Motor neuron (in vitro differentiated cells): ENCODE measurements at places on chromosomes 12 and 14. TPM values are rescaled to one million over a fixed set of nuclear protein-coding genes. Genes with fewer than 3 reads are reported as not detected.

DNA sequence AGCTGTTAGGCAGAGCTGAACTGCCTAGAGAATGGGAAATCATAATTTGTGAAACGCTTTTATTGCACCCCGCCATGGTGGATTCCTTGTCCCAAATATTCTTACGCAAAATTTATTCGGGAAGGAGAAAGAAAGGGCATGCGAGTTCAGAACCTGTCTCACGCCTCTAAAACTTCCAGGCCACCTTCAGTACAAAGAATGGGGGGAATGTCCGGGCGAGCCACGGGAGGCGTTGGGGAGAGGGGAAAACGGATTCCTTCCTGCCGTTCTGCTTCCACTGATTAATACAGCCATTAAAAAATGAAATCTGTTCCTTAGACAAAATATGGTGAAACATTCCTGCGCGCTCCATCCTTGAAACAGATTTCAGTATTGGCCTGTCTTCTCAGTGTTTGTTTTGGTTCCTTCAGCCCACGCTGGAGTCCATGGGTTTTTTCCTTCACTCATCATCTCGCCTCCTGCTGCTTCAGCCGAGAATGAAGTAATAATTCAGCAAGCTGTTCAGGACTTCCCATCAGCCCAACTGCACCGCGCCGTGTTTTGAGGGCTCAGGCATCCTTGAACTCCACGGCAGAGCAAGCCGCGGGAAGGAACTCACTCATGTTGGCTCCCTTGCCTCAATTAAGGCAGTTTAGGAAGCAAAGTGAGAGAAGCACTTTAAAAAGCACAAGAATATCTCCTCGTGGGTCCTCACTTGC is 47.7 kb upstream of the CDKN3 start:
- ATAC-seq, result no peak

GRCh38 chr12:43893670-43894069 is 57.8 kb downstream of the TMEM117 start:
- ATAC-seq, result no peak

DNA sequence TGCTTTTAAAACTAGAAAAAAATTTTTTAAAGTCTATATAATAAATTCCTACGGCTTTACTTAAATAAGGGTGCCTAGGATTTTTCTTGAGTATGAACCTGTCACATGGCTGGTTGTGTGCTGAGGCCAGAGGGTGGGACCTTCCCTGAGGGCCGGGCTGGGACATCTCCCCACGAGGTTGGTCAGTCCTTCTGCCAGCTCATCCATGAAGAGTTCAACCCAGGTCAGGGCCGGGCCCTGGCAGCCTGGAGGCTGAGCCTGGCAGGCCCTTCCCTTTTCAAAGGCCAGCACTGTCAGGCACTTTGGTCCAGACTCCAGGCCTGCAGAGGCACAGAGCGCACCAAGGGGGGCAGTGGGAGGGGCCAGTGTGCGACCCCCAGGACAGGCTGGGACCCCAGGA is 31.7 kb downstream of the TNFAIP2 start:
- peak; percentile 98 for ATAC-seq

DNA sequence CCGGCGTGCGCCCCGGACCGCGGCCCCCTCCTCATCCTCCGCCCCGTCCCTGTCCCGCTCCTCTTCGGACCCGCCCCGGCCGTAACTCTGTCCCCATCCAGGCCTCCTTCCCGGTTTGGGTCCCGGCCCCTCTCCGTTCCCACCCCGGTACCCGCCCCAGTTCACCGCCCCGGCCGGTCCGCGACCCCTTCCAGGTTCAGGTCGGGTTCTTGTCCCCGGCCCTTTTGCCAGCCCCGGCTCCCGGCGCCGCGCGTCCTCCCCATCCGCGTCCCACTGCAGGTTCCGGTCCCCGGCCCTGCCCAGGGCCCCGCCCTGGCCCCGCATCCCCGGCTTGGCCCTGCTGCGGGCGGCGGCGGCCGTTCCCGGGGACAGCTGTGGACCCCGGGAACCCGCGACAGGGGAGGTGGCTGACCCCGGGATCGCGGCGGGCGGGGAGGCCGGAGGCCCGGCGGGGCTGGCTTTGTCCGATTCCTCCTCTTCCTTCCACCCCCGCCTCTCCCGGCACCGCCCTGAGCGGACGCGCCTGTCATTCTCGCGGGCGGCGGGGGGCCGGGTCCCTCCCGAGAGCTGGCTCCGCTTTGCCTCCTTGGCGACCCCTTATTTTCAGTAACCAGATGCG is 601 bp downstream of the KLC1 start:
- ATAC-seq, result peak; percentile 37

- no peak for ATAC-seq
Measured at GRCh38 chr14:28406196-28406595, 360.4 kb upstream of the FOXG1 start.

GRCh38 chr12:91926848-91927247 is 218.8 kb downstream of the BTG1 start:
- ATAC-seq, result peak; percentile 94

DNA sequence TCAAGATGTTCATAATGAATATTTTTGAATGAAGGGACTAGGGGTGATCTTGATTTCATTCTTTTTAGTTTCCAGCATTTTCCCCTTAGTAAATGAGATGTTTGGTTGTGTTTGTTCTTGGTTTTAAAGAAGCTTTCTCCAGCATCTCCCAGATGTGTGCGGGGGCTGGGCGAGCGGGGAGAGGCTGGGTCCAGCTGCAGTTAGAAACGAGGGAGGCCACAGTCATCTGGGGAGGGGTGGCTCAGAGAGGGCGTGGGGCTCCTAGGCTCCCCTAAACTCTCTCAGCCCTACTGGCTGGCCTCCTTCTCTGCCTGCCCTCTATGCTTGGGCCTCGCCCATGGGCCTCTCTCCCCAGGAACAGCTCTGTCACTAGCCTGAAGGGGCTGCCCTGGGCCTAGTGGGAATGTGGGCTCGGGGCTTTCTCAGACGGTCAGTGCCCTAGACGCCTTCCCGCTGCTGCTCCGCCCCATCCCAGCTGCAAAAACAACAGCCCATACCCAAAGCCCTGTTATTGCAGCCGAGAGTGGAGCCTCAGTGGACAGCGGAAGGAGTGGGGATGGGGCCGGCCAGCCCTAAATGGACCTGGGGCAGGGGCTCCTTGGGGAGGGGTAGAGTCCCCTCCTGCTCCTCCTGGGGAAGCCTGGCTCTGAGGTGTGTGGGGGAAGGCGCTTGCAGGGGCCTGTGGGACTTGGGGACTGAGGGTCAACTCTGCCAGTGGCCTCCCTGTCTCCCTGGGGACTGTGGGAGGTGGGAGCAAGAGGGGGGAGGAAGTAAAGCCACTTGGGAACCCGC is 18.3 kb upstream of the EIF2B2 start:
- ATAC-seq, result no peak

DNA sequence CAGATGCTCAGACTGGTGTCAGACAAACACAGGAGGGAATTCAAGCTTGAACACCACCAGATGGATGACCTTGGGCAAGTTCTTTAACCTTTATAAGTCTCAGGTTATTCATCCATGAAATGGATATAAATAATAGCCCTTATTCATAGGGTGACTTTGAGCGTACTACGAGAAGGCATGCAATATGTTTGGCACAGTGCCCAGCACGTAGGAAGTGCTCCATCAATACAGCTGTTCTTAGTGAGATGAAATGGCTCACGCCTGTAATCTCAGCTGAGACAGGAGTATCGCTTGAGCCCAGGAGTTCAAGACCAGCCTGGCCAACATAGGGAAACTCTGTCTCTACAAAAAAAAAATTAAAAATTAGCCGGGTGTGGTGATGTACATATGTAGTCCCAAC is 84.8 kb upstream of the FICD start:
- no peak for ATAC-seq

DNA sequence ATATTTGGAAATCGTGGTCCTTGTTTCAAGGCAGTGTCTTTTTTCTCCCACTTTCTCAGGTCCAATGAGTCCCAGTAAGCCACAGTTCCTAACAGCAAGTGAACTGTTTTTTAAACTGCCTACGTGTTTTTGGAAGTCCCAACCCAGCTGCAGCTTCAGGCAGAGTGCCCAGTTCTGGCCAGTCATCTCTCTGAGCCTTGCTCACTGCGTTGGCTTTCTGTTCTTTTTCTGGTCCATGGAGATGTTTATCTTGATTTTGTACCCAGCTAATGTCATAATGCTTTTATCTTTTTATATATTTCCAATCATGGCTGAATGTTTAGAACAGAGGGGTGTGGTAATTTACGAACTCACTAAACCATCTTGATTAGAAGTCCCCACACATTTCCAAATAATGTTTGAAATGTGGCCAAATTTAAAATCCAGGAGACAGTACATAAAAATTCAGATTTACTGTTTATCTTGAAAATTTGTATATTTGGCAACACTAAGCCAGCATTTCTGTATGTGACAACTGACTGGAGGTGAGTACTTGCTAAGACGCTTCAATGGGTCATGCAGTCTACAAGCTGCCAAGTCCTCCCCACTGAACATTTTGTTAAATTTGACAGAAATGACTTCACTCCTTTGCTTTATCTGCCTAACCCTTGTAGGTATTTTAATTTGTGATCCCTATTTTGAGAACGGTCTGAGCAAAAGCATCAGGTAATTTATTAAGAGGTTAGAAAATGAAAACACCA is 46.1 kb upstream of the OTOGL start:
- no peak for ATAC-seq

DNA sequence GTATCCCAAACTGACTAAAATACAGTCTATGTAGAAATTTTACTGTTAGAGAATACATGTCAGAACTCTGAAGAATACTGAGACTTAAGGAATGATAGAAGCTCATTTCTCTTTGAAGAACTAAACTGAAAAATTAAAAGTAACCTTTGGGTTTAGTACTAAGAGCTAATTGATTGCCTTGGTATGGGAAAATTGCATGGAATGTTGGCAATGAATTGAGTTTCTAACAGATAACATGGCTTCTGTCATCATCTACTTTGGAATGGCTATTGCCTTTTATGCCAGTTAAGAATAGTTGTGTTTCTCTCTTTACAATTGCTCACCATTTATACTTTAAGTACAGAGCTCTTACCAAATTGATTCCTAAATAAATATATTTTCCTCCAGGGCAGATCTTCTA is 308.8 kb upstream of the SYT1 start:
- no peak for ATAC-seq

- no peak for ATAC-seq
Measured at GRCh38 chr14:68761391-68761790, 31.5 kb downstream of the ZFP36L1 start.

GRCh38 chr14:43105305-43105704 is 1401.8 kb downstream of the FSCB start:
- ATAC-seq, result no peak

GRCh38 chr14:61661471-61662400 is 33.6 kb upstream of the HIF1A start:
- ATAC-seq, result no peak

DNA sequence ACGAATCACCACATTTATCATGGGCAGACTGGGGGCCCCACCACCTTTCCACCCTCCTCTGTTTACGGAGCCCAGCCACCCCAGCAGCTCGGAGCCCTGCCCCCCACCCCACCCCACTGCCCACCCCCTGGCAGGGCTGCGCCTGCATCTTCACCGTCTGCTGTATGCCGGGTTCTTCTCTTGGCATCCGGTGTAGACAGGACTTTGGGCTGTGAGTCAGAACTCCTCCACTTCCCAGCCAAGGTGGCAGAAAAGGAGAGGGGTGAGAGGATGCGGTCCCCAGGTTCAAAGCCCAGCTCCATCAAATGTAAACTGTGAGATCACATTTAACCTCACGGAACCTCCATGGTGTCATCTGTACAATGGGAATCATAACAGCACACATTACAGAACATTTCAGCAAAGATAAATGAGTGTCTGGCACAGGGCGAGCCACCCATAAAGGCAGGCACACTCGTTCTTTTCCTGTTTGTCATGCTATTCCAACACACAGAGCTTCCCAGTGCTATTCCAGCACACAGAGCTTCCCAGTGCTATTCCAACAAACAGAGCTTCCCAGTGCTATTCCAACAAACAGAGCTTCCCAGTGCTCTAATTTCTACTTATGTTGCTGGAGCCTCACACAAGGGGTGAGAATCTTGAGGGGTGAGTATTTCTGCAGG is 292.7 kb upstream of the RTL1 start:
- no peak for ATAC-seq

GRCh38 chr14:105854600-105855245 is 328.3 kb downstream of the TMEM121 start:
- no peak for ATAC-seq

DNA sequence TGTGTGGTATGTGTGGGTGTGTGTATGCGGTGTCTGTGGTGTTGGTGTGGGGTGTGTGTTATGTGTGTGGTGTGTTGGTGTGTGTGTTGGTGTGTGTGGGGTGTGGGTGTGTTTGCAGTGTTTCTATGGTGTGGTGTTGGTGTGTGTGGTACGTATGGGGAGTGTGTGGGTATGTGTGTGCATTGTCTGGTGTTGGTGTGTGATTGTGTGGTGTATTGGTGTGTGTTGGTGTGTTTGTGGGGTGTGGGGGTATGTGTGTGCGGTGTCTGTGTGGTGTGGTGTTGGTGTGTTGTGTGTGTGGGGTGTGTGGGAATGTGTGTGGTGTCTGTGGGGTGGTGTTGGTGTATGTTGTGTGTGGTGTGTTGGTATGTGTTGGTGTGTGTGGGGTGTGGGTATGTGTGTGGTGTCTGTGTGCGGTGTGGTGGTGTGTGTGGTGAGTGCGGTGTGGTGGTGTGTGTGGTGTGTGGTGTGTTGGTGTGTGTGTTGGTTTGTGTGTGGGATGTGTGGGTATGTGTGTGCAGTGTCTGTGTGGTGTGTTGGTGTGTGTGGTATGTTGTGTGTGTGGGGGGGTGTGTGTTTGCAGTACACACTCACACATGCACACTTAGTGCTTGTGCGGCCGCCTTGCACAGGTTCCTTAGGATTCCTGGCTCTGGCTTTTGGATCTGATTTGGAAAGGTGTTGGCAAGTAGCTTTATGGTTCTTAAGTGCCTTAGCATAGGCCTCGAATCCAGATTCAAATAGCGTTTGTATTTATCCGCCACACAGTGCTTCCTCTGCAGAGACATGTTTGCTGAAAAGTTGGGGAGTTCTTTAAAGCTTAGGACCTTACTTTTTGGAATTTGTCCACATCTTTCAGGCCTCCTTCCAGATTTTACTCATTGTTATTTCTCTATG is 16.4 kb downstream of the MLXIP start:
- ATAC-seq, result no peak

Gene CLEC4C
- total RNA-seq, result 0.73 TPM in 1 of 2 replicates, not detected in the other

Gene HOXC9
- total RNA-seq, result 3.2 and 3.6 TPM in 2 replicates

Gene ETFBKMT
- total RNA-seq, result 2.7 and 2.9 TPM in 2 replicates

Gene SMCO2
- total RNA-seq, result not detected in 2 replicates

Gene PTPRQ
- total RNA-seq, result 0.37 and 0.57 TPM in 2 replicates

Gene PDE3A
- total RNA-seq, result 1.8 and 3.6 TPM in 2 replicates

Gene SLC25A21
- total RNA-seq, result 1.3 and 1.7 TPM in 2 replicates

Gene ARHGAP9
- total RNA-seq, result 1.1 and 1.3 TPM in 2 replicates

Gene GUCY2C
- total RNA-seq, result not detected in 2 replicates

Gene SLC25A47
- 0.05 TPM in 1 of 2 replicates, not detected in the other for total RNA-seq

Gene ATL1
- 32.0 and 32.3 TPM in 2 replicates for total RNA-seq

Gene TNFAIP2
- 38.9 and 48.7 TPM in 2 replicates for total RNA-seq

Gene RGS6
- 1.5 and 2.8 TPM in 2 replicates for total RNA-seq

Gene KRT3
- 0.36 TPM in 1 of 2 replicates, not detected in the other for total RNA-seq
